Large intestine (tissue), 12 donors: ENCODE measurements at places on chromosomes 5 and 9. TPM values are rescaled to one million over a fixed set of nuclear protein-coding genes. Genes with fewer than 3 reads are reported as not detected.

The CARD6 gene
- polyA plus RNA-seq: 3.4 TPM

The HDAC3 gene
- polyA plus RNA-seq: 71.5 TPM

The PCDHA9 gene
- 0.24 TPM for polyA plus RNA-seq

The TAS2R1 gene
- polyA plus RNA-seq: not detected

The NDST1 gene
- 45.4 TPM for polyA plus RNA-seq
